ENCODE measurements at places on chromosomes 3 and 15.

GRCh38 chr3:71211083-71211482, 372.4 kb downstream of the FOXP1 start:
- DNase-seq: no peak

DNA sequence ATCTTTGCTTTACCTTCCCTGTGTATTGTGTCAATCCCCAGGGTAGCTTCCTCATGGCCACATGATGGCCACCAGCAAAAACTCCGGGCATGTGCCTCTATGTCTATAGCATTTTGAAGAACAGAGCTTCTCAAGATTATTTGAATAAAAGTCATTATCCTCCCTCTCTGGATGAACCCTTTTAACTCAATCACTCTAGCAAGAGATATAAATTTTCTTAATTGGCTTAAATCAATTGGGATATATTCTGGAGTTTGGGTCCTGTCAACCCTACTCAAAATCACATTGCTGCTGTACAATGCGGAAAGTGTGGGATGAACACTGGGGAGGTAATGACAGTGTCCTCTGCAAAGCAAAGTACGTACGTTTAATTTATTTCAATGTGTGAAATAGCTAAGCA, 370.6 kb upstream of the LRRC3B start:
- no peak for DNase-seq

- DNase-seq: no peak
These were observed 234.4 kb upstream of the TPRG1 start for GRCh38 chr3:188937389-188937788.

GRCh38 chr15:26580943-26581342, 191.9 kb downstream of the GABRB3 start:
- no peak for DNase-seq

DNA sequence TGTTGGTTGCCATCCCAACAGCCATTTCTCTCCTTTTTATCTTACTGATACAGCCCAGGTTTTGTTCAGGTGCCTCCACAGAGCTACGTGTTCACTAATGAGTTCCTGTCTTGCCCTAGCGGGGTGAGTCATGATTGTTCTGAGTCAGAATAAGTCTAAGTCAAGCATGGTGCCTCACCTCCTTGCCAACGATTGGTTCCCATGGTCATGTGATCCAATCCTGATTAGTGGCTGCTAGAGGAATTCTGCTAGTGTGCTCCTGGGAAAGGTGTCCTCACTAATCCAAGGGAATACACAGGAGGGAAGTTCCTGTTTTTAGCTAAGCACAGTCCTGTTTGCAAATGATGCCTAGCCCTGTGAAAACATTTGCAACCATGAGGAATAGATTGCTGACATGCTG, 99.8 kb downstream of the NSUN3 start:
- DNase-seq: no peak

DNA sequence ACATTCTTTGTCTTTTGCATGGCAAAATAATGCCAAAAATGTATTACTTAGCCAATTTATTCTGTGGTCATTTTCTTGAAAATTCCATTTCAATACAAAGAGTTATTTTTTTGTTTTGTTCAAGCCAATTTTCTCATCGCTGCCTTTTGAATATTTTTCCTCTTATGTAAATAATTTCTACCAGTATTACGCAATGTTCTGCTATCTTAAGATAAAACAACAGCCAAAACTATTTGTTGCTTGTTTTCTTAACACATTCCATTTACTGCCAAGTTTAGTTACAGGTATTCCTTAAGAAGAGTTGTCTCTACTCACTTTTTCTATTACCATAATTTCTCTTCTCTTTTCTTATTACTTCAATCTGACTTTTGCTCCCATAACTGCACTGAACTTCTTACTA, 163.1 kb downstream of the ROBO1 start:
- DNase-seq: no peak

DNA sequence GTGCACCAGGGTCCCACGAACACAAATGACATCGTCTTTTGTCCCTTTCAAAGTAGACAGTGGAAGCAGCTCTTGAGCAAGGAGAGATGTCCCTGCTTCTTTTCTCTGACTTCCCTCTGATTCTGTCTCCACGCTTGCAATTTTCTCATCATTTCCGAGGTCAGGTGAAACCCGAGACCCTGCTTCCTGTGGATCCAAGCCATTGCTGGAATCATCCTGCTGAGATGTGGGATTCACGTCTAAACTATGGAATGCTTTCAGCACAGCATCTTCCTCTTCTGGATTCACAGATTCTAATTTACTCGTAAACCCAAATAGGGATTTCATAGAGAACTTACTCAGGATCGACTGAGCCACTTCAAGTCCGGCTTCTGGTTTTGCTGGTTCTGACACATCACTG, 127.1 kb downstream of the FMN1 start:
- DNase-seq: peak; percentile 49

DNA sequence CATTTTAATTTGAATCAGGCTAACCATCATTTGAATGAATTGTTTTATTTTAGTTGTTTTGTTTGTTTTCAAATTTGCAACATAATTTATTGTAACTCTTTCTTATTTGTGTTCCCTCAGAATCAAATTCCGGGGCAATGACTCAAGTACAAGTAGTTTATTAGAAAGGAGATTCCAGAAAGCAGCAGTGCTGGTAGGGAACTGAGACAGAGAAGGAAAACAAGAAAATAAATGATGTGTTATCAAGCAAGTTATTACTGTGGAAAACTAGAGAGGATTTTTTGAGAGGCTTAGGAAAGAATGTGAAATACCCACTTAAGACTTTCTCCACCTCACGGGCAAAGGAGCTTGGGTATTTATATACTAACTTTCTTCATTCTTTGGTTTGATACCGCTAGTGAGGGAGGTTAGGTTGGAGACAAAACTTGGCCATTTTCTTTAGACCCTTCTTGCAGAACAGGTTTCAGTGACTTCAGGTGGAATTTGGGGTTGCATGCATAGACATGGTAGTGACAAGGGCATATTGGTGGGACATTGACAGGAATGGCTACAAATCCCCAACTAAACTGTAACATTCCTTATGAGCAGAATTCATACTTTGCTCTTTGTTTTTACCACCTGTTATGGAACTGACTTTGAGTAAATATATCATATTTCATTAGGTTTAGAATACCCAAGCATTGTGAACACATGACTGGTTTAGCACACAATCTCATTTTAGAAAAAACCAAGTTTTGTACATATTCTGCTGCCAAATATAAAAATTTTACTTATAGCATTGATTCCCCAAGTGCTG, 254.3 kb downstream of the ZBBX start:
- no peak for DNase-seq
